Transverse colon (tissue), 4 donors: ENCODE measurements at places on chromosomes 5 and 9. TPM values are rescaled to one million over a fixed set of nuclear protein-coding genes. Genes with fewer than 3 reads are reported as not detected.

The DMRT2 gene
- total RNA-seq, result 3.0 TPM

- H3K4me3 ChIP-seq, result no peak overlapping the region
- no peak overlapping the region for H3K27ac ChIP-seq
- no peaks in the 10 kb centered on the region for H3K36me3 ChIP-seq
- no peaks in the 10 kb centered on the region for H3K4me1 ChIP-seq
Measured at GRCh38 chr9:88106492-88106891, 31.8 kb downstream of the SPATA31C2 start.

GRCh38 chr5:103210952-103211351, 47.6 kb upstream of the MACIR start:
- no peak overlapping the region for H3K4me3 ChIP-seq
- peaks cover 5% of the 10 kb centered on the region for H3K4me1 ChIP-seq

DNA sequence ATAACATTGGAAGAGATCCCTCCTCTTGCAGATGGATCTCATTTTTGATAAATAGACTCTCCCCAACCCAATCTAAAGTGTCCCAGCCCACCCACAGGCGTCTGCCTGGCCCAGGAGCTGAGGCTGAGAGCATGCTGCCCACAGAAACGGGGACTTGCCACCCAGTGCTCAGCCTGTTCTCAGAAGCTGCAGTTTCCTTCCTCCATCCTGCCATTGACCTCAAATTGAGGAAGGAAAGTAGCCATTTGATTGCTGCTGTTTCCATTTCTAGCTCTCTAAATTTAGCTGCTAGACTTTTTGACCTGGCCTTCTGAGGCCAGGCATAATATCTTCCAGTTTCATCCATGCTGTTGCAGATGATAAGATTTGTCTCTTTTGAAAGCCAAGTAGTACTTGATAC, 31.1 kb upstream of the FRMD3 start:
- no peaks in the 10 kb centered on the region for H3K36me3 ChIP-seq
- H3K4me3 ChIP-seq, result no peak overlapping the region
- no peaks in the 10 kb centered on the region for H3K4me1 ChIP-seq
- H3K27me3 ChIP-seq, result no peaks in the 10 kb centered on the region
- H3K27ac ChIP-seq, result no peak overlapping the region

- no peak overlapping the region for H3K27ac ChIP-seq
- no peaks in the 10 kb centered on the region for H3K36me3 ChIP-seq
- H3K4me1 ChIP-seq, result no peaks in the 10 kb centered on the region
- H3K27me3 ChIP-seq, result no peaks in the 10 kb centered on the region
- DNase-seq, result no peak
Measured at GRCh38 chr9:109450346-109450745, 47.8 kb downstream of the PTPN3 start.

DNA sequence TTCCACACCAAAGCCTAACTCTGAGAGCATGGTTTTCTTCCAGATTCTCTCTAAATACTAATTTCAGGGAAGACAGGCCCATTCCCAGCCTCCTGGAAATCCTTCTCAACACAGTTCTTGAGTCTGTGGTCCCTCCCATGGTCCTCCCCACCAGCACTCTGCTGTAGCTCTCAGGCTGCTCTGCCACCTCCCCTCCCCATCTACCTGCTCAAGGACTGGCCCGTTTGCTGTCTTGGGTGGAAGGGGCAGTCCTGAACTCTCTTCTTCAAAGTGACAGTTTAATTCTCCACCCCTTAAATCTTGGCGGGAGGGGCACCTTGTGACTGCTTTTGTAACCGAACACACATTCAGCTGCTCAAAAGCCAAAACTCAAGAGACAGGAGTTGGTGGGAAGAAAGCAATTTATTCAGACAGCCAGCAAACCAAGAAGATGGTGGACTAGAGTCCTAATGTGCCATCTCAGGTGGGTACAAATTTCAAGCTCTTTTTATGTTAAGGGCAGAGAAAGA, 7.6 kb upstream of the LCN15 start:
- peaks cover 17% of the 10 kb centered on the region for H3K27me3 ChIP-seq
- H3K36me3 ChIP-seq, result no peaks in the 10 kb centered on the region
- H3K27ac ChIP-seq, result no peak overlapping the region
